ENCODE measurements at places on chromosomes 13 and 19.

DNA sequence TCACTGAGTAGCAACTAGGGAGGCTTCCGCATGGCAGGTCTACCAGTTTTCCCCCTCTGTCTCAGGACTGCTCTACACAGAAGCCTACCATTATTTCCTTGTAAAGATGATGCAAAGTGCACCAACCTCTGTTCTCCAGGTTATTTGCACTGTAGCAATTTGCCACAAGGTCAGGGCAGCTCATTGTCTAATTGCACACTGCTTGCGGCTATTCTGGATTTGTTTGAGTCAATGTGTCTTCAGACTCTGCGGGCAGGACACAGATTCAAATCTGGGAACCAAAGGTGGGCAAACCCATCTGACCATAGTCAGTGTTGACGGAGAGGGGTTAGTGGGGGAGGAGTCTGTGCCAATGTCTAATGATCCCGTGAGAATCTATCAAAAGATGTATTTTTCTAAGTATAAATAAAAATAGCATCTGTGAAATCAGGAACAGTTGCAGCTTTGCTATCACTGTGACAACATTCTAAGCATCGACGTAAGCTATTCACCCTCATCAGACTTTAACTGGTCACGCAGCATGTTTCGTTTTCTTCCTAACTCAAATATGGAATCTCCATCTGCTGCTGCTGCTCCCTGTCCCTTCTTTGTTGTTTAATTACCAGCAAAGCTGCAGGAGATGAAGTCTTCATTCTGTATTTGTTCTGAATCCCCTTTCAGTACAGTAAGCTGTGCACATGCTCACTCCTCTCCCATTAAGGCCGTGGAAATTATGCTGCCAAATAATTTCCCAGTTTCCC lies 26.4 kb downstream of the CYSLTR2 start:
- DNase-seq: no peak

DNA sequence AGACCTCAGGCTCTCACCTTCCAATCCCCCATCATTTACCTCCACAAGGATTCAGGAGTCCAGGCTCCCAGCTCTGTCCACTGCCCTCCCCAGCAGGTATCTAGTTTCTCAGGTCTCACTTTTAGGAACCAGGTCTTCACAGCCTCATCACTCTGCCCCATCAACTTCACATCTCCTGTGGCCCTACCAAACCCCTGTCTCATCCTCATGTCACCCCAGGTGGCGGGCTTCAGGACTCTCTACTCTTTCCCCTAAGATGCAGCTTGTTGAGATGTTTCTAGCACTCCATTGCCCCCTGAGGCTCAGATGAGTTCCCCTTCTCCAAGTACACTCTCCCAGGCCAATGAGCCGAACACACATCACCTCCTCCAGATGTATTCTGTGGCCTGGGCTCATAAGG lies 1.5 kb downstream of the PPFIA3 start:
- no peak for DNase-seq

GRCh38 chr19:48872182-48872883 lies at the start of gene PPP1R15A:
TSS of gene PPP1R15A (plus strand) at chr19:48872421. CDS start at chr19:48873234, 813 bp downstream.
- peak; percentile 95 for DNase-seq

DNA sequence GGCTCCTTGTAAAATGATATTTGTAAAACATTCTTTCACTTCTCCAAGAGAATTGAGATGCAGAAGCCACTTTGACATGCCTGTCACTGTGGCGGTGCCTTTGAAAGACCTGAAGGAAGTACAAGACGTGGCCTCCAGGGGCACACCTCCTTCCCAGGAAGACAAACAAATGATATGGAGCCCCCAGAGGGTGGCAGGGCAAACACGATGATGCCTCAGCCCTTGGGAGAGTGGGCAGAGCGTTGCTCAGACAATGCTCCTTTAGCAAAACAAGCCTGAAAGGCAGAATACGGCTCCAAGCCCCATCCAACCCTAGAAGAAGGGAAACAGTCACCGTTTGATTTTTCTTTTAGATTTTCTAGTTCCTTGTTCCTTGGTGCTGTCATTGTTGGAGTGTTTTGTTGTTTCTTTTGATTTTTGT lies 9.2 kb upstream of the ATP12A start:
- no peak for DNase-seq

GRCh38 chr13:99967869-99968520 lies 3.6 kb downstream of the ZIC5 start:
- peak; percentile 61 for DNase-seq

GRCh38 chr13:113905942-113906341 lies 42.1 kb upstream of the GAS6 start:
- no peak for DNase-seq

DNA sequence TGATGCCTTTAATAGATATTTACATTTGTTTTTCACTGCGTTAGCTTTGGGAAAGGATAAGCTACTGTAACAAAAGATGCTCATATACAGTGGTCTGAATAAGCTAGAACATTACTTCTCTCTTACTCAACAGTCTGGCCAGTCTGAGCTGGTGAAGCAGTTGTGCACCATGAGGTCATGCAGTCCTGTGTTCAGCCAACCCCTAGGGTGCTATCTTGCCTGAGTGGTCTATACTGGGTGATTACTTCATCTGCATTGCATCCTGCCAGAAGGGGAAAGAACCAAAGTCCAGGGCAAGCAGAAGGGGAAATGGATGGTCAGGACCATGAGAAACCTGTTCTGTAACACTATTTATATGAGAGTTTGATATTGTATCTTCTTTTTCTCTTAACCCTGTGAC lies 31.5 kb downstream of the ERCC5 start:
- DNase-seq: no peak

DNA sequence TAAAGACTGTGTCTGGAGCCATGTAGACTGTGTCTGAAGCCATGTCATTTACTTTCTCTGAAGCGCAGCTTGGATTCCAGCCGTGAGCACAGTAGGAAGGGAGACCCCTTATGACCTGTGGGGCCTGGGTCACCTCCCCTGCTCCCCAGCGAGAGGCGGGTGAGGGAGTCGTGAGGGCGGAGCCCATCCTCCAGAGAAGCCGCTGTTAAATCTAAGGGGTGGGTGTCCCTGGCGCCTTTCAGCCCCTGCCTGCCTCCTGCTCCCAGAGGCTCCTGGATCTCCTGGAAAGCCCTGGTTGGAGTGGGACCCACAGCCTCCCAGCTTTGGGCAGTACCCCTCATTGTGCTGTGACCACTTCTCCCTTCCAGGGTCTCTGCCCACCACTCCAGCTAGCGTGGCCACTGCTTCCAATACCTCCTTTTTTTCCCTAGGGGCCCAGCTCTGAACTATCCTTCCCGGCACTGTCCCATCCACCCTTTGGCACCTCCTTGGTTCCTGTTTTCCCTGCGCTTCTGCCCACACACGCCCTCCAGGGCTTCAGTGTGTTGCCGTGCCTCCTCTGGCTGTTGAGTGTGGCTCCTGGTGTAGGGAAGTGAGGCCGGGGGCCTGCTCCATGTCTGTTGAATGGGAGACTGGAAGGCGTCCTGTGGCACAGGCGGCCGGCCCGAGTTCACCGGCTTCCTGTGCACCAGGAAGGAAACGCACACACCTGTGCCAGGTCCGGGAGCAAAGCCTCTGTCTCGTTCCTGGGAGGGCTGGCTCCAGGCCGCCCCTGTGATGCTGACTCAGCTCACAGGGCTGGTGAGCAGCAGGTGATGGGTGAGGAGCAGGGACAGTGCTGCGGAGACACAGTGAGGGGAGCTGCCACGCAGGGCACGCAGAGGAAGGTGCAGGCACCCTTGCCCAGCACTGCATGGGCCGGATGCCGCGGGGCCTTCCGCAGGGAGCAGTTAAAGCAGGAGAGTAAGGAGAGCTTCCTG lies 29.4 kb downstream of the ATP4B start:
- no peak for DNase-seq

DNA sequence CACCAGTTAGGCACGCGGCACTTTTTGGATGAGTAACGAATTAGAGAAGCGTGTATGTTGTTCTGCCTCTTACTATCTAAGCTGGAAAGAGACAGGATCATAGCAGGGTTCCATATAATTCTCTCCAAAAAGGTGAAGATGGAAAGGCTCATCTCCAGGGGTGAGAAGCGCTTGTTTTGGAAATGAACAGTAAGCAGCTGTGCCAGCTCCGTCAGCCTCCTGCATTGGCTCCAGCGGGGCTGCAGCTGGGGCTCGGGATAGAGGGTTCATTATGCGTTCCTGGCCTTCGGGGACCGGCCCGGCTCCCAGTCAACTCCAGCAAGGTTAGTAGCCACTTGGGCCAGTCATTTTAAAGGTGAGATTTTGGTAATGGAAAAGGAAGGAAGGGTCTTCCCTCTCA lies 155.5 kb downstream of the COL4A1 start:
- DNase-seq: no peak

DNA sequence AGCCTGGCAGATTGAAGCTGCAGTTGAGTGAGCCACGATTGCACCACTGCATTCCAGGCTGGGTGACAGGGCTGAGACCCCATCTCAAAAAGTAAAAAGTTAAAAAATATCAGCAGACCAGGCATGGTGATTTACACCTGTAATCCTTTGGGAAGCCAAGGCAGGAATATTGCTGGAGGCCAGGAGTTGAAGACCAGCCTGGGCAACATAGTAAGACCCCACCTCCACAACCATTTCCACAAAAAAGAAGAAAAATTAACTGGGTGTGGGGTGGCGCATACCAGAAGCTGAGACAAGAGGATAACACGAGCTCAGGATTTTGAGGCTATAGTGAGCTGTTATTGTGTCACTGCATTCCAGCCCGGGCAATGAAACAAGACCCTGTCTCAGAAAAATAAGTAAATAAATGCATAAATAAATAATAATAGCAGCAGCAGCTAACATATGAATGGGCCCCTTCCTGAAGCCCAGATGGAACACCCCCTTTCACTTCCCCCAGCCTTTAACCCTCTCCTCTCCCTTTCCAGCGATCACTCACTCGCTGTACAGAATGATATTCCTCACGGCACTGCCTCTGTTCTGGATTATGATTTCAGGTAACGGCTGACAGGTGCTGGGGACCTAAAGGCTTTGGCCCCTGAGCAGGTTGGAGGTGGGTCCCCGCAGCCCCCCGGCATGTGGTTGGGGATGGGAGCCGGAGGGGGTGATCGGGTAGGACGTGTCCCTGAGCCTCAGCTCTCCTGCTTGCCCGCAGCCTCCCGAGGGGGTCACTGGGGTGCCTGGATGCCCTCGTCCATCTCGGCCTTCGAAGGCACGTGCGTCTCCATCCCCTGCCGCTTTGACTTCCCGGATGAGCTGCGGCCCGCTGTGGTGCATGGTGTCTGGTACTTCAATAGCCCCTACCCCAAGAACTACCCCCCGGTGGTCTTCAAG lies 3.2 kb downstream of the MAG start:
- DNase-seq: no peak

DNA sequence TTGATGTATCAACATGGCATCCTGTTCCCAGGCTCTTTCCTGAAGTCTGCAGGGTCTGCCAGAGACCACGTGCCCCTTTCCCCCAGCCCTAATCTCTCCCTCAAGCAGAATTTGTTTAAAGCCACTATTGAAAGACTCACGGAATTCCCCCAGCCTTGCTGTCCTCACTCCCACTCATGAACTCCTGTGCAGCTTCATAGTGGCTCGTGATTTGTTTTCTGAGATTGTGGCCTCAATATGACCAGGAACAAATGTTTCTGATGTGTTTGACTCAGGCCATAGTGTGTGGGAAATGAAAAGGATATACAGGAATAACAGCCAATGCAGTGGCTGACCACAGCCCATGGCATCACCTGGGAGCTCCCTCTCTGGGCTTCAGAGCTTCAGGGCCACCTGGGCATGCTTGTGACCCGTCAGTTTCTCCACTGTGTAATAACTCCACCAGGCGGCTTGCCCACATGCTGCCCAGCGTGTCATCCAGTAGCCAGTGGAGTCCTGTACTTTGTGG lies 8.1 kb upstream of the SERPINE3 start:
- DNase-seq: no peak

- DNase-seq: no peak
These were observed 78.6 kb downstream of the ABCC4 start for GRCh38 chr13:95222733-95223018.
